T-helper 17 cell (primary cell): ENCODE measurements at places on chromosomes 4 and X.

GRCh38 chr4:3781193-3781886, 15.2 kb downstream of the ADRA2C start:
- no peak for DNase-seq

DNA sequence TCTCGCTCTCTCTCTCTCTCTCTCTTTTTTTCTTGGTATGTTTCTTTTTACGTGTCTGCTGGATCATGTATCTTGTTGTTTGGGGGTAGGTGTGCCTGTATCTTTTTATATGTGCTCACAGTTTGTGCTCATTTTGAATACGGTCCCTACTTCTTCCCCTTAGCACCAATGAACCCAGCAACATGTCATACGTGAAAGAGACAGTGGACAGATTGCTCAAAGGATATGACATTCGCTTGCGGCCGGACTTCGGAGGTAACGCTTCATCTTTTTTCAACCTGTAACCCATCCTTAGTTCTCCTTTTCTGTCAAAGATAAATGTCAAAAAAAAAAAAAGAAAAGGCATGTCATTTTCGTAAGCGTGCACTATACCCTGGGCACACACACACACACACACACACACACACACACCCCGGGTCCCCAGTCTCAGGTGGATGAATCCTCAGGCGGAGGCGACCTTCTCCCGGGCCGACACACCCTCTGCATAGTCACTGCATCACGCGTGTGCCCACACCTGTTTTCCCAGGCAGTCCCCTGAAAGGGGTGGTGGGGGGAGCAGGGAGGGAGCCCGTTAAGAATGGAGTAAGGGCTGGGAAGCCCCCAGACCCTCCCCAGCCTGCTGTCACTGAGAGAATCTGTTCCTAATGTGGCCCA, 511 bp downstream of the GABRB1 start:
- no peak for DNase-seq

GRCh38 chrX:18286322-18286831, 65.7 kb upstream of the BEND2 start:
- DNase-seq, result no peak

GRCh38 chr4:76896614-76897535, 1.1 kb downstream of the SOWAHB start:
- peak; percentile 22 for DNase-seq

DNA sequence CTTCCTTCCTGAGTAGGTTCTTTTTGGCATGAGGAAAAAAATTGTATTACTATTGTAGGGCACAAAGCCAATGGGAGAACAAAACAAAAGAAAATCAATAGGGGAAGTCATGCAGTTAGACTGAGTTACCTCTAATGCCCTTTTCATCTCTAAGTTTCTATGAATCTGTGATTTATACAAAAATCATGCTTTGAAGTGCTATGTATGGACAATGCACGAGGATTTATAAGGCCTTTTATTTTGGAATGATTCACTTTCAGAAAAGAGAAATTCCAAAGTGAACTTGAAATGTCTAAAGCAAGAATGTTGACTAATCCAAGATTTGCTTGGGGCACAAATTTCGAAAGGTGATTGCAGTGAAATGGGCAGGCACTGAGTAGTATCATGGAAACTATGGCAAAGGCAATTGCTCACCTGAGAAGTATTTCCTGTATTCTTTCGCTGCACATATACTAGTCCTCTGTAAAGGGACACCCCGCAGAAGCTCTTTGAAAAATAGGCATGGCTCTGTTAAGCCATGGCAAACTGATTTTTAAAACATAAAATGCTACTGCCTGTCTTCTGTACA, 52.8 kb downstream of the ADGRG4 start:
- DNase-seq, result no peak

- DNase-seq, result no peak
Measured at GRCh38 chrX:29666366-29666765, 549.0 kb upstream of the MAGEB2 start.

- no peak for DNase-seq
Measured at GRCh38 chr4:62204136-62204535, 1004.0 kb downstream of the ADGRL3 start.

DNA sequence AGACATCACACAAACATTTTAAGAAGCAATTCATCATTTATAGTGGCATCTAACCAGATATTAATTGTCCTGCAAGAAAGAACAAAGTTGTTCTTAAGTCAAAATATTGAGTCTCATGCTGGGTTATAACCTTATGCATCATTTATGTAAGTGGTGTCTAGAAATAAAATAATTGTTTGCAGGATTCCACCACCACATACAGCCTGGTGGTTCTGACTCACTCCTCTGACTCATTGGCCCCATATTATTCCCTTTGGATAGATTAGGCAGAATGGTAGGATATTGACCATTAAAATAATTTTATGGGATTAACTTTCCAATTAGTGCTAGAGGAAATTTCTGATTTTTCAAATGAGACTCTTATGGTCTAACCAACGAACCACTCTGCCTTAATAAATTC, 384.5 kb downstream of the GRXCR1 start:
- no peak for DNase-seq

DNA sequence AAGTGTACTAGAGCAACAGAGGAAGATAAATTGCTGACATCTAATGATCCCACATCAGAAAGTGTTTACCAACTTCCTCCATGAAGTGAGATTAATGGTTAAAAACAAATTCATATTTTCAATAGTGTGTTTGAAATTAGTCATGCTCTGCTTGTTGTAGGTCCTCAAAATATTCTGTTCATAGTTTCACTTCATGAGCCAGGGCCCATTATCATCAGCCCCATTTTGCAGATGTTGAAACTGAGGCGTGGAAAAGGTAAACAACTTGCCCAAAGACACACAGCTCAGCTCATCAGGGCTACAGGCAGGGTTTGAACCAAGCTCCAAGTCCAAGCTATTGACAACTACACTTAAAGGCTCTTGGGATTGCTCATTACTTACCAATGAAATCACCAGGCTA, 103.5 kb upstream of the PPARGC1A start:
- no peak for DNase-seq

DNA sequence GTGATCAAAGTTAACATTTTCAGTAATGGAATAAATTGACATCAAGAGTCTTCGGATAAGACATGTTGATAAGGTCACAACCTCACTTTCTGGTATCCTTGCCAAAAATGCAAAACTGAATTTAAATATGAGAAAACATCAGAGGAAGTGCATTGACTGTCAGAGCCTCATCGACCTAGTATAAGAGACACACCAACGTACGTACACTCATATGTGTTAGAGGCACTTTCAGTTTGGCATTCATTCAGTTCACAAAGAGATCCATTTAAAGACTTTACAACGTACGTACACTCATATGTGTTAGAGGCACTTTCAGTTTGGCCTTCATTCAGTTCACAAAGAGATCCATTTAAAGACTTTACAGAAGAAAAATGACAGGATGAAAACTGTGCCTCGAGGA, 280.3 kb downstream of the INPP4B start:
- no peak for DNase-seq

GRCh38 chrX:154990496-154990895, 32.0 kb downstream of the F8 start:
- DNase-seq, result no peak

DNA sequence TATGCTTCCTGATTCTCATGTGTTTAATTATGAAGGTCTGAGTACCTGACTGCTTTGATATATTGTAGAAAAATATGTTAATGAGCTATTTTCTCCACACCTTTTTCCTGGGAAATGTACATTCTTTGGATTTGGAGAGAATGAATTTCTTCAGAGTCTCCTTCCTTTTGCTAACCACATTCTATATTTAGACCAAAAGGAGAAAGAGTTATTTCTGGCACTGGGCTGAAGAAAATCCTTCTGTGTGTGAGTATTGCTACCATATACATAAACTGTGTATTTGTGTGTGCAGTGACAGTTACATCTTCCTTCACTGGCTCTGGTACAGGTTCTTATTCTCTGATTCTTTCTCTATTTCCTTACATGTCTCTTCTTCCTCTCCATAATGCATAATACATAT, 44.5 kb upstream of the PGRMC2 start:
- no peak for DNase-seq

DNA sequence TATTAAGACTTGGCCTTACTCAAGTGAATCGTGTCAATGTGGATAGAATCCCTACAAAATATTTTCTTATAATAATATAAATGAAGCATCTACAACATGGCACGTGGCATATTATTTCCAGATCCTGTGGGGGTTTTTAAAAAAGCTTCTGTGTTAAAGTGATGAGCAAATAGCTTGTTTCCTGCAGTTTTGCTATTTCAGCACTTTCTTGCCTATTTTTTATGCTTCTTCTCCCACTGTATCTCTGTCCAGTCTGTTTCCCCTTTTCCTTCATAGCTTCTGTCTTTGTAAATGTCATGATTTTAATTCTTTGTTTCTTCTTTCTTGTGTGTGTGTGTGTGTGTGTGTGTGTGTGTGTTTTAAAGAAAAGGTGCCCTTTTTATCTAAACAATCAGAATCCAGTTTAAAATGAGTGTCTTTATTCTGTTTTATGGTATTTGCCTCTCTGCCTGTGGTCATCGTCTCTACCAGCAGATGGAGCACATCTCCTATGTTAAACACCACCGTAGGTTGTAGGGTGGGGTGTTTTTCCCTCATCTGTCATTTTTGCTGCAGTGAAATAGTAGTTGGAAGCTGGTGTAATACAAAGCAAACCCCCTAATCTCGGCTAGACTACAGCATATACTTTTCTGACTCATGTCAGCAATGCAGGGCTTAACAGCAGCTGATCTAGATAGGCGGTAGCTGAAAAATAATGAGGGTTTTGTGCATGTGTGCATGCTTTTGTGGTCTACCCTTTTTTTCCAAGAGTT, 33.1 kb downstream of the FTHL17 start:
- no peak for DNase-seq

- no peak for DNase-seq
Measured at GRCh38 chr4:113603911-113604310, 157.6 kb downstream of the CAMK2D start.

GRCh38 chrX:111854556-111855490, 21.2 kb upstream of the TRPC5OS start:
- DNase-seq, result no peak

GRCh38 chrX:65667157-65667502, 324 bp upstream of the MSN start:
- DNase-seq, result no peak

DNA sequence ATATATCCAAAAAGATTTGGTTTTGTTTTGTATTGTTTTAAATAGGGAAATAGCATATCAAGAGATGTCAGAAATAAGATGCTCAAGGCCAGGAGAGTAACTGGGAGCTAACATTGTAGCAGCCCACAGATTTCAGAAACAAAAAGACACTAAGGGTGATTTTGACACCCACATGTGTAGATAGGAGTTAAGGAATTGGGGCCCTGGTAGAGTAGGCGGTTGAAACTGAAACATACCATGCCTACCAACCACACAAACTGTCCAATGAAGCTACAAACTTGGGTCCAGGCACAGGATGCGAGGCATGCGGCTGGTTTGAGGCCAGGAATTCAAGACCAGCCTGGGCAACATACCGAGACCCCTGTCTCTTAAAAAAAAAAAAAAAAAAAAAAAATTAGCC, 6.3 kb upstream of the HSPA4L start:
- no peak for DNase-seq

DNA sequence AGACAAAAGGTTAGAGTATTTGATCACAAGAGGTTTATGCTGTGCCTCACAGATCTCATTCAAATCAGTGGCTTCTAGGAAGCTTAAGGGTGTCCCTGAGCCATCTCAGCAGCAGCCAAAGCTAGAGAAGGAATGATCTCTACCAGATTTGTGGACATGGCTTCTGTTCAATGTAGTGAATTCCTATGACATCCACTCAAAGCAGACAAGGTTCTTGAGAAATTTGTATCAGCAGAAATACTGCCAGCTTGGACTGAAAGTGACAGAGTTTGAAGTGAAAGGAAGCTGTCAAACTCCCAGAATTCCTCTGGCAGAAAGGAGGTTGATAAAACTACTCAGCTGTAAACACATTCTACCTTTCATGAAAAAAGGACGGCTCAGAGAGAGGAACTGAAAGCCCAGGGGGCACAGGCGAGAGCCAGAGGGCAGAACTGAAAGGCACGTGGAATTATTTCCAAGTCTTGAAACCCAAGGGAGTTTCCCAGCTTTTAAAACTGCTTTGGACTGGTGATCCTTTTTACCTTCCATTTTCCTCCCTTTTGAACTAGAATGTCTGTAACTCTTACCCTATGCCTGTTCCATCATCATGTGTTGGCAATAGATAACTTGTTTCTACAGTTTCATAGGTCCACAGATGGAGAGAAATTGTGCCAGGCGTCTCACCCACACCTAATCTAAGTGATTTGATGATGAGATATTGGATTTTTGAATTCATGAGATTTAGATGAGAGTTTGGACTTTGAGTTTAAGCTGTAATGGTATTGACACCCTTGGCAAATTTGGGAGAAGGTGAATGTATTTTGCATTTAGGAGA, 14.5 kb upstream of the MED14 start:
- no peak for DNase-seq

DNA sequence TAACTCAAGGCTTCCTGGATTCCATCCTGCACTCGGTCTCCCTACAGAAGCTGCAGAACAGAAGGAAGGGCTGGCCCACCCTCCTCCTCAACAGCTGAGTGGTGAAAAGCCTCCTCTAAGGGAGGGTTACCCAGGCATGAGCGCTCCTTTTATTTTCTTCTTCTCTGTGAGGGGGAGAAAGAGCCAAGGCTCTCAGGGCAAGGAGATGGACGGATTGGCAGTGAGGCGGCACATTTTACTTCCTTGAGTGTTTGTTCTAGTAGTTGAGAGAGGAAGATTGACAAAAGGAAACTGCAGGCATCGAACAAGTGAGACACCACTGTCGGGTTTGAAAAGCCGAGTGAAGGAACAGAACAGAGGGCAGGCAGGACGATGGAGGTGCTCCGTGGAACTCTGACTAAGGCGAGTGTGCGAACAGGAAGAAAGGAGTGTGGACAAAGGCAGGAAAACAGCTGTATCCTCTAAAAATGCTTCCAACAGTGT, 38.4 kb upstream of the STS start:
- DNase-seq, result no peak

DNA sequence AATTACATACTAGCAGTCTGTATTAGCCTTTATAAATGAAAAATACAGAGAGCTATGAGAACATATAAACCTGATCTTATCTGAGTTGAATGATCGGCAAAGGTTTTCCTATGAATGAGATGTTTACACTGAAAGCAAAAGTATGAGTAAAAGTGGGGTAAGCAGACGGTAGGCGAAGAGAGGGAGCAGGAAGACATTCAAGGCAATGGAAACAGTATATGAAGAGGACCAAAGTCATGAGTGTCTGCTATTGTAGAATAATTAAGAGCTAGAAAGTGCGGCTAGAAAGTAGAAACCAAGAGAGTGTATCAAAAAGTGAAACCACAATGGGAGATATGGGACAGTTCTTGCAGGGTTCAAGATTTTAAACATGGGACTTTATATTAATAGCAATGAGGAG, 67.0 kb upstream of the TMLHE start:
- no peak for DNase-seq

GRCh38 chr4:8648816-8649630, 56.5 kb downstream of the CPZ start:
- no peak for DNase-seq

- no peak for DNase-seq
Measured at GRCh38 chr4:71270901-71271300, 67.9 kb upstream of the SLC4A4 start.

DNA sequence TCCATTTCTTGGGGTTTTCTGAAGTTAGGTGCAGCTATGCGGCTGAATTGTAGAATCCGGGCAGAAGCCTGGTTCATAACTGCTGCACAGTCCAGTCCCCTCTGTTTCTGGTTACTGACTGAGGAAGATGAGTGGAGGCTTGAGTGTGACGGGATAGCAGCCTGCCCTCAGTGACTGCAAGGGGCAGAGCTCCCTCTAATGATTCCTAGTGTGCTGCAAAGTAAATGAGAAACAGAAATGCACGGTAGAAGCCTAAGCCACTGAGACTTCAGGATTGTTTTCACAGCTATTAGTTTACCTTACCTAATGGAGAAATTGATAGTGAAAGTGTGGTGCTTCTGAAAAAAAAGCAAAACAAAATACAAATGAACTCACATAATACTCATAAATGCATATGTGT, 189.2 kb downstream of the GPM6A start:
- no peak for DNase-seq
